ENCODE measurements at places on chromosomes 1 and 21. TPM values are rescaled to one million over a fixed set of nuclear protein-coding genes. Genes with fewer than 3 reads are reported as not detected.

DNA sequence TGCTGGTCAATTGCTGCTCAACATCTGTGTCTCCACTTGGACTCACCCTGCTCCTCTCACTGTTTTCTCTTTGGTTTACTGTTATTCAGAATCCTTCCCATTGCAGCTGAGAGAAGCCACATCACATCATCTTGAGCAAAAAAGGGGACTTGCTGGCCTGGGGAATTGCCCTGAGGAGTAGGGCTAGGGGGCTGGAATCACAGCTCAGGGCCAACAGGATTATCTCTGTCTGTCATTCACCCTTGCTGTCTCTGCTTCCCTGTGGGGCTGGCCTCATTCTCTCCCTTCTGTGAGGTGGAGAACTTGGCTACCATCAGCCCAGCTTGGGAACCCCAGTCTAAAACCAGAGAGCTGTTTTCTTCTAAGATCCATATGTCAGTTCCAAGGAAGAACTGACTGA is 140.7 kb upstream of the WNT4 start:
- peaks cover 7% of the 10 kb centered on the region for H3K27me3 ChIP-seq
- DNase-seq, result no peak
- no peak overlapping the region for H3K4me3 ChIP-seq
- no peak overlapping the region for H3K27ac ChIP-seq

DNA sequence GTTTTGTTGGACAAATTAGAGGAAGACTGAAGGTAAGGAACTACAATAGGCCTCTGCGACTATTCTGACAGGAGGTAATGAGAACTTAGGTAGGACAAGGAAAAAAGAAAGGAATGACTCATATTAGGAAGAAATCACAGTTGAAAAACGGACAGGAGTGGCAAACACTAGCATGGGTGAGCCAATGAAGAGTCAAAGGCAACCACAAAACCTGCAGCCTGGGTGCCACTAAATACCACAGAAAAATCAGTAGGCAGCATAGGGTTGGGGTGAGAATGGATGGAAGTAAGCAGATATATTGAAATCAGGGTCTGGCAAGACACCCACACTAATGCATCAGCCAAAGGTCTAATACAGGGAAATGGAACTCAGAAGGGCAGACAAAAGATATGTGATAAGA is 10.0 kb downstream of the RBM34 start:
- DNase-seq, result no peak
- H3K4me3 ChIP-seq, result no peak overlapping the region
- H3K4me1 ChIP-seq, result peaks cover 27% of the 10 kb centered on the region
- peak overlapping the region; percentile 10 for H3K27ac ChIP-seq

GRCh38 chr1:11788549-11789053 is 17.2 kb downstream of the MTHFR start:
- no peaks in the 10 kb centered on the region for H3K27me3 ChIP-seq
- DNase-seq, result no peak
- no peak overlapping the region for H3K27ac ChIP-seq
- peaks cover 2% of the 10 kb centered on the region for H3K4me1 ChIP-seq
- H3K4me3 ChIP-seq, result no peak overlapping the region

DNA sequence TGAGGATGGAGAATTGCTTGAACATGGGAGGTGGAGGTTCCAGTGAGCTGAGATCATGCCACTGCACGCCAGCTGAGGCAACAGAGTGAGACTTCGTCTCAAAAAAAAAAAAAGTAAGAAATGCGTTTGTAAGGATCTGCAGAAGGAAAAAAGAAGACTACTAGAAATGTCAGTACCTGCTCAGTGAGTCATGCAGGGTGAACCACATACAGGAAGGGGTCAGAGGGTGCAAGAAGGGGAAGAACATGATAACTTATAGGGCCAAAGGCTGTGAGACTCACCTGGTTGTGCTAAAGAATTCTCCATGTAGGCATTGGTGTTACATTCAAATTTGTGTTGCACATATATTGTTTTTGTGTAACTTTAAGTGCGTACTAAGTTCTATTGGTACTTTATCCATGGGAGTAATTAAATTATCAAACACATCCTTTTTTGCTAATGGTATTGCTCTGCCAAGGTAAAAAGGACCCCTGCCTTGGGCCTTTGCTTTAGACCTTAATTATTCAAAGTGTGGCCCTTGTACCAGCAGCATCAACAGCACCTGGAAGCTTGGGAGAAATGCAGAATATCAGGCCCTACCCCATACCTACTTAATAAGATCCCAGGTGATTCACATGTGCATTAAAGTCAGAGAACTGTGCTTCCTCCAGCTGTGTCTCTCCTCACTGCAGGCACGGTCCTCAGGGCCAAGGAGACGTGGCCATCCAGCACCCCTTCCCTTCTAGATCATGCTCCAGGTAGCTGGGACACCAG is 96.4 kb upstream of the PPP2R5A start:
- H3K27me3 ChIP-seq, result no peaks in the 10 kb centered on the region
- no peak overlapping the region for H3K27ac ChIP-seq
- no peaks in the 10 kb centered on the region for H3K36me3 ChIP-seq
- H3K4me3 ChIP-seq, result no peak overlapping the region
- peak; percentile 12 for DNase-seq
- peaks cover 16% of the 10 kb centered on the region for H3K4me1 ChIP-seq

- H3K4me1 ChIP-seq, result peaks cover 13% of the 10 kb centered on the region
- H3K36me3 ChIP-seq, result peaks cover 50% of the 10 kb centered on the region
- H3K27me3 ChIP-seq, result no peaks in the 10 kb centered on the region
Measured at GRCh38 chr1:67040405-67040804, 13.5 kb downstream of the SLC35D1 start.

DNA sequence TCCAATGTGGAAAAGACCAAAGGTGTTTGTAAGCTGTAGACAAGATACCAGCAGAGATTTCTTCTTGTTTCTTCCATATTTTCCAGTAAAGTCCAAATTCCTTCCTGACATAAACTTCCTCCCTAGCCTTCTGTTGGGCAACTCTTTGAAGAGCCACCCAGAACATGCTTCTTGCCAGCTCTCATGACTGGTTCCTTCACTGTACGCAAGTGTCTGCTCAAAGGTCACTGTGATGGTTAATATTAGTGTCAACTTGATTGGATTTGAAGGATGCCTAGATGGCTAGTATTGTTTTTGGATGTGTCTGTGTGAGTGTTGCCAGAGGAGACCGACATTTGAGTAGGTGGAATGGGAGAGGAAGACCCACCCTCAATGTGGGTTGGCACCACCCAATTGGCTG is 416.6 kb upstream of the RUNX1 start:
- no peaks in the 10 kb centered on the region for H3K4me1 ChIP-seq
- no peak for DNase-seq
- no peak overlapping the region for H3K4me3 ChIP-seq
- no peaks in the 10 kb centered on the region for H3K27me3 ChIP-seq
- no peaks in the 10 kb centered on the region for H3K36me3 ChIP-seq
- H3K27ac ChIP-seq, result no peak overlapping the region

- H3K27me3 ChIP-seq, result no peaks in the 10 kb centered on the region
- no peak overlapping the region for H3K4me3 ChIP-seq
- H3K4me1 ChIP-seq, result peaks cover 45% of the 10 kb centered on the region
- DNase-seq, result no peak
- H3K27ac ChIP-seq, result peak overlapping the region; percentile 50
Measured at GRCh38 chr1:107900090-107900945, 64.7 kb downstream of the VAV3 start.

DNA sequence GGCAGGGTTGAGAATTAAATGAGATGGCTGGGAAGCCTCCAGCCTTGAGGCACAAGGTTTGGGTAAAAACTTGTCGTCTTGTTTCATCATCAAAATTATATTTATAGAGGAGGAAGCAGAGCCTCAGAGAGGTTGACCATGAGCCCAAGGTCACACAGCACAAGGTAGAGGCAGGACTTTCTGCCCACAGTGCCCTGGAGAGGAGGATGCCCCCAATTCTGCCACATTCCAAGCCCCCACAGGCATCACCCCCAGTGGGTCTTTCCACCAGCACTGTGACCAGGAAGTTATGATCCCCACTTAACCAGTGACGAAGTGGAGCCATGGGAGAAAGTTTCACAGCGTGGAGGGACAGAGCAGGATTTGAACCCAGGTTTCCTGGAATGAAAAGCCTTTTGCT is 400.0 kb downstream of the MATN1 start:
- no peaks in the 10 kb centered on the region for H3K36me3 ChIP-seq

DNA sequence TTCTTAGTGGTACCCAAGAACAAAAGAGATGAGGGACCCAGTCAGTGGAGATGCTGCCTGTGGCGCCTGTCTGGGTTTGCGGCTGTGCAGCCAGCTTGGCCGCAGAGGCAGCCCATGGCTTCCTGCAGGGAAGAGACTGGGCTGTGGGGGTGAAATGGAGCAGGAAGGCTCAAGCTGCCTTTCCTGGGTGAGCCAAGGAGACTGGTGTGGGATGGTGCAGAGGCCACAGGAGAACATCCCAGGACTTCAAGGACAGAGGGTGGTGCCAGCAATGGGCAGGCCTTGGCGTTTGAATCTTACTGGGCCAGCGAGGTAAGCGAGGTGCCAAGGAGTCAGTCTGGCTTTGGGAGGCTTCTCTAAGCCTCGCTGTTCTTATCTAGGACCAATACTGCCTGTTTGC is 26.4 kb downstream of the KCNA10 start:
- no peak overlapping the region for H3K4me3 ChIP-seq
- peaks cover 3% of the 10 kb centered on the region for H3K27me3 ChIP-seq
- H3K36me3 ChIP-seq, result no peaks in the 10 kb centered on the region
- DNase-seq, result no peak

Gene ZNF692
- total RNA-seq, result 62.2 TPM

Gene NID1
- 0.10 TPM for total RNA-seq

Gene IFI16
- total RNA-seq, result 296 TPM

Gene IVL
- not detected for total RNA-seq
